ENCODE measurements at places on chromosomes 11 and 22. TPM values are rescaled to one million over a fixed set of nuclear protein-coding genes. Genes with fewer than 3 reads are reported as not detected.

C11orf42 gene
- not detected for total RNA-seq

RPL27A gene
- 623 TPM for total RNA-seq

DNA sequence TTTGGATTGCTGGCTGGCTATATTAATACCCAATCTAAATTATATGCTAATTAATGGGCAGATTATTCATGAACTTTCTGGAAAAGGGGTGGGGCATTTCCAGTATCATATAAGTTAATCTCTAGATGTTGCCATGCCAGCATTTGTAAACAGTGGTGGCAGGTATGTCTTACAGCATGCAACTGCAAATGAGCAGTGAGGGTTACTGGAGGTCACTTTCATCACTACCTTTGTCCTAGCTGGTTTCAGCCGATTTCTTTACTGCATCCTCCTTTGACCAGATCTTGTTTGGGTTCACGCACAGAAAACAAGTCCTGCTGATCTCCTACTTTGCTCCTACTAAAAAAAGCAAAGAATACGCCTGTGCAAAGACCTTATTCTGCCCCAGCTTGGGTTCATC lies 89.1 kb upstream of the USP47 start:
- DNase-seq, result no peak

- DNase-seq, result peak; percentile 84
These were observed 4.5 kb upstream of the CREB3L1 start for GRCh38 chr11:46272816-46273427.

DNA sequence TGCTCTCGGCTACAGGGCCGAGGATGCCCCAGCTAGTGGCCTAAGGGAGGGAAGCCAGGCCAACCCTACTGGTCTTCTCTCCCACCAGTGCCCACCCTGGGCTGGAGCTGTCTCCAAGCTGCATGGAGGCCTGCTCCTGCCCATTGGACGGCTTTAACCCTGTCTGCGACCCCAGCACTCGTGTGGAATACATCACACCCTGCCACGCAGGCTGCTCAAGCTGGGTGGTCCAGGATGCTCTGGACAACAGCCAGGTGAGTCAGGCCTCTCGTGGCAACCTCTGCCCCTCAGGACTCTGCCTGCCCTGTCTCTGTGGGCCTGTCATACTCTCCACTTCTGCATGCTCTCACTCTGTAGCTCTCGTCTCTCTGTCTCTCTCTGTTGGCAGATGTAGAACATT lies 44.1 kb upstream of the TPBGL start:
- DNase-seq, result no peak
